Stimulated activated CD8-positive, alpha-beta memory T cell treated with anti-CD3 and anti-CD28 coated beads, Interleukin-4, amount 100 ng/mL, for 1 hour (primary cell): ENCODE measurements at places on chromosomes 12 and 14.

GRCh38 chr12:118685983-118686607, 295.2 kb upstream of the SRRM4 start:
- DNase-seq, result no peak

DNA sequence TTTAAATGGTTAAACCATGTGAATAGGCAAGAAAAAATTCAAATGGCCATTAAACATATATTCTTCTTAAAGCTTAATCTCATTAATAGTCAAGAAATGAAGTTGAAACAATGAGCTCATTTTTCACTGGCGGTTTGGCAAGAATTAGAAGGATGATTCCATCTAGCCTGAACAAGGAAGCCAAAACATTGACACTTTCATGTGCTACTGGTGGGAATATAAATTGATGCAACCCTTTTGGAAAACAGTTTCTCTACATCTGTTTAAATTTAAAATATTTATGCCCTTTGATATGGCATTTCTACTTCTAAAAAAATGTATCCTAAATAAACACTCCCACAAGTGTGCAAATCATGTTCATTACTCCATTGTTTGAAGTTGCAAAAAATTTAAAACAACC, 174.7 kb upstream of the HIF1A start:
- DNase-seq, result no peak

DNA sequence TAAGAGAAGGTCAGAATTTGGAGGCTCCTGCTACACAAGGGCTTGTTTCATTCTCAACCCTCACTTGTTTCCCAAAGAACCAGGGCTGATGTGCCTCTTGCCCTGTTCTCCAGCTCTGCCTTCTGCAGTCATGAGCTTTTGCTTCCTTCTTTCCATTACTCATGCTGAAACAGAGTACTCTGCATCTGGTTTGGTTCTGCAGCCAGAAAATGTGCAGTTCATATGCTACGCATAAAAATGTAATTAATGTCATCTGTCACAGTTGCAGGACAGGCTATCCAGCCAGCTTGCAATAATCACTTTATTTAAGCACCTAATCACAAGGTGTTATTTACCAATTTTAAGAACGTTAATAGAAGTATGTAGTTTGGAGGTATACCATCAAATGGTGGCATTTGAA, 150.2 kb downstream of the SRGAP1 start:
- DNase-seq, result no peak

- no peak for DNase-seq
Measured at GRCh38 chr12:122137229-122137628, 36.8 kb downstream of the IL31 start.

GRCh38 chr12:34163443-34163842, 141.1 kb downstream of the ALG10 start:
- DNase-seq, result no peak

GRCh38 chr12:98406378-98406777, 109.0 kb upstream of the TMPO start:
- DNase-seq, result no peak

DNA sequence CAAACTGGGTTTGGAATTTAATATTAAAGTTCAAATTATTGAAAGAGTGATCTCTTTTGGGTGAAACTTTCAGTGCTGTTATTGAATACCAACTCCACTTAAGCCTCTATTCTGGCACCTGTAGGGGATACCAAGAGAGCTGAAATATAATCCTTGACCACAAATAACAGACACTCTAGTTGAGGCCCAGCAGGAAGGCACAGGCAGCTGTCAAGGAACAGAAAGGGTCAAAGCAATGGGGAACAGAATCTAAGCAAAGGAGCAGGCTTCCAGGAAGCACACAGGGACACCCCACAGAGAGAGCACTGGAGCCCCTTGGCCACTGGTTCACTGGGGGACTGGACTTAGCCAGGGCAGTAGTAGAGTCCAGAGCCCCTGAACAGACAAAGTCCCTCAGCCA, 120.9 kb upstream of the SFSWAP start:
- DNase-seq, result no peak

DNA sequence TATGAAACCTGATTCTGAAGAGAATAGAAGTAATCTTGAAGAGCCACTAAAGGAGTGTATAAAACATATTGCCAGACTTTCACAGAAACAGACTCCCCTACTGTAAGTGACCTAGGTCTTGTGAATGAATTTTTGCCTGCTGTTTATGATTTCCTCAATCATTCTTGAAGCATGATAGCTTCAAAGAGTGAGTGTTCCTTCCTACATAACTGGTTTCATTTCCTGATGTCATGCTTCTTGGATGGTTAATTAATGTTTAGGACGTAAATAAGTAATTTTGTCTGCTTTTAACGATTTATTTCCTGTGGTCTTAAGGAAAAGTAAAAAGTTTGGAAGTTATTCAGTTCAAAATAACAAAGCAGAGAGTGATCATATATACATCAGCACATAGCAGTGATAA, 129.8 kb downstream of the PIK3C2G start:
- DNase-seq, result no peak

GRCh38 chr14:64680013-64680713, 24.1 kb upstream of the PLEKHG3 start:
- no peak for DNase-seq

- no peak for DNase-seq
Measured at GRCh38 chr14:24108336-24108874, 6.2 kb upstream of the DCAF11 start.

GRCh38 chr12:93111773-93112172, 182.7 kb upstream of the EEA1 start:
- DNase-seq, result no peak

GRCh38 chr12:49555631-49556390, 12.1 kb downstream of the MCRS1 start:
- no peak for DNase-seq

GRCh38 chr12:95319694-95320331, 102.2 kb downstream of the VEZT start:
- no peak for DNase-seq

DNA sequence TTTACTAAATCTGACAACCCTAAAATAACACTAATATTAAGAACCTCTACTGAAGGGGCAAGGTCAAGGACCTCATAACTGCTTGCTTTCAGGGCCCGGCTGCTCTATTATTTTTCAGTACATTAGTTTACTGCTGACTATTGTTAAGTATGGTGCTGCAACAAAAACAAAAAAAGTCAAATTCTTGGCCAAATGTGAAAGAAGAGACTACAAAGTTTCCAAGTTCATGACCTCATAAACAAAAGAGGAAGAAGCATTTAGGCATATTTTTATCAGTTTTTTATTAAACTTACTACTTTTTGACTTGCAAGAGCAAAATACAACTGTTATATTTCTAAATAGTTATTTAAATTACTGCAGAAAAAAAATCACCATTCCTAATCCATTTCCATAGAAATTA, 109.8 kb upstream of the GPHB5 start:
- DNase-seq, result no peak

DNA sequence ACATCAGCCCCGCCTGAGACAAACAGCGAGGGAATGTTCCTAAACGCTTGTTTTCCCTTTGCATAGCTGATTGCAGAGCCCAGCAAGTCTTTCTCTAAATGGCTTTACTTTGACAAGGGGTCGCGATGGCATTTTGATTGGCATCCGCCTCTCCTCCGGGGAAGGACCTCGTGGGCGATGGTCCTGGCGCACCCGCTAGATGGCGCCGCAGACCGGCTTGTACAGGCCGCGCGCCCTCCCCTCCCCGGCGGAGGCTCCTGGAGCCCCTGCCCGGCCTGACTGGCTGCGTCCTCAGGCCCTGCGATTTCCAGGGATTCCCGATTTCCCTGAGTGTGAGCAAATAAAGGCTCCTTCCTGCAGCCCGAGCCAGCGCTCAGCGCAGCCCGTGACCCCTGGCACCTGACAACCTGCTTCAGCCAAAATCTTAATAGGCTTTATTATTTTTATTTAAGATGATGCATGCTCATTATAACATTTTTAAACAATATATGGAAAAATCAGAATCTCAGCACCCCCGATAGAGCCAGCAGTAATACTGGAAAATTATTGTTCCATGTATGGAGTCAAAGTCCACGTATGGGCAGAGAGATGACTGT, 468.3 kb downstream of the AACS start:
- DNase-seq, result no peak

GRCh38 chr12:37672655-37673260, 643.8 kb upstream of the ALG10B start:
- no peak for DNase-seq

DNA sequence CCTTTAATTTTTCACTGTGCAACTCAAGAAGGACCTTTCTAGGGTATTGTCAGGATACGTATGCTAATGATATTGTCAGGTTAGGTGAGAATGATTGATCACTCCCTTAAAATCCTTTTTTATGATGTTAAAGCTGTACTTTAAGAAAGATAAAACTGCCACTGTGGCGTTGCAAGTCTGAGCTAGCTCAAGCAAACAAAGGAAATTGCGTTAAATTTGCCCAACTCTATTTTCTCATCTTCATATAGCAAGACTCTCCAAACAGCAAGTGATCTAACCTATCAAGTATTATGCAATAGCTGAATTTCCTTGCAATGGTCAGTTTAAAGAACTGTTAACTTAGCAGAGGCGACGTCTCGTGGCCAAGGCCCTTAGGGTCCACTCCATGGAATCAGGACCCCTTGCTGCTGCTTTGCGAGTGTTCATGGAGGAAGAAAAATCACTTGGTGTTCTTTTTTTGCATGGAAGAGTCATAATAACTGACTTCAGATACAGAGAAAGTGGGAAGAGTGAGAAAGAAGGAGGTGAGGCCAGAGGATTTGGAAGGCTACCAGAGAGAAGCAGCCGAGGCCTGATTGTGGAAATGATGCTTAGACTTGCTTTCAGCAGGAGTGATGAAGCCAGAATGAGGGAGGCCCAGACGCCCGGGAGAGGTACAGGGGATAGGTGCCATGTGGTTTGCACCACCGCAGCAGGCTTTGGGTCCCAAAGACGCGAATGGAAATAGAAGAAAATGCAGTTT, 2.5 kb downstream of the TRAF3 start:
- DNase-seq, result no peak

- DNase-seq, result no peak
Measured at GRCh38 chr12:85836197-85837090, at the start of gene RASSF9. TSS of gene RASSF9 (minus strand) at chr12:85836409. CDS start at chr12:85836201, 208 bp downstream.

DNA sequence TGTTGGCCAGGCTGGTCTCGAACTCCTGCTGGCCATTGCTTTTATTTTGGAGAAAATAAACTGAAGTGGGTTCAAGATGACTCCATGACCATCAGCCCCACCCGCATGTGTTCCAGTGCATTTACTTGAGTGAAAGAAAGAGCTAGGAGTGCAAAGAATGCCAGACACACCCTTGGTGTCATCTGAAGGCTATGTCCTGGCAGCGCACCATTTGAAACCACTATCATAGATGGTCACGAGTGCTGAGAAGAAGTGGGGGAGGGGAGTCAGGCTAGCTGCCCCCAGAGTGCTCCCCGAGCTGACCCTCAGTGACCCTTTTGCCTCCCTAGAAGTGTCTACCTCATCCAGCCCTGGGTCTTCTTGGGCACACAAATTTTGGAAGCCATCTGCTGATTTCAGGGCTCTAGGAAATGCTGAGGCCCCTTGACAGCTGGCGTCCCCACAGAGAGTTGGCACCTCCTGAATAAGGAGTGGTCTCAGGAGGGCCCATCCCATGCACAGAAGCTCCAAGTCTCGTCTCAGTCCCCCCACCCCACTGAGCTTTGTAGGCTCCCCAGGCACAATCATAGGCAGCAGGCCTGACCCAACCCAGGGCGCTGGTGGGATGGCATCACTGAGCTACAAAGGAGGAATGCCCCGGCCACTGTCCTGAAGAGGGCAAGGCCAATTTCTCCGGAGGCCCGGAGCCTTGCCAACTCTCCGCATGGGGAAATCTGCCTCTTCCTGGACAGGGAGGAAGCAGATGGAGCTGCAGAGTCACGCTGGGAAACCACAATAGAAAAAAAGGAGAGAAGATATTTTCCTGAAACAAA, 28.0 kb downstream of the PXN start:
- no peak for DNase-seq

- DNase-seq, result no peak
Measured at GRCh38 chr14:68656452-68656851, 136.4 kb downstream of the ZFP36L1 start.

DNA sequence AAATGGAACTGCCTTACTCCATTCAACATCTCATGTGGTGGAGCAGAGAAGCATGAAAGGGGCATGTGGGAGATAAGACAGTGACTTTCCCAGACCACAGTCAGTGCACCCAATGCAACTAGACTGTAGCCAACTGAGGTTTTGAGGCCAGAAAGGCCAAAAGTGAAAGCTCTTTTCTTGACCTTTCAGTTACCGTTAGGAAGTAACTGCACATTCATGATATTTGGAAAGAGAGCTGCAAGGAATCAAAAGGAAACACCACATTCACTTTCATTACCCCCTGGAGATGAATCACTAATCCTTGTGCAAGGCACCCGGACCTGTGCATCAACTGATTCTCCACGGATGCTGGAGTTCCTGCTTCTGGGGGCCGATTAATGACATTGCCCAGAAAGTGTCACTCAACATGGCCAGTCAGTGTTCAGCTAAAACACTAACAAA, 72.9 kb upstream of the ELK3 start:
- no peak for DNase-seq

DNA sequence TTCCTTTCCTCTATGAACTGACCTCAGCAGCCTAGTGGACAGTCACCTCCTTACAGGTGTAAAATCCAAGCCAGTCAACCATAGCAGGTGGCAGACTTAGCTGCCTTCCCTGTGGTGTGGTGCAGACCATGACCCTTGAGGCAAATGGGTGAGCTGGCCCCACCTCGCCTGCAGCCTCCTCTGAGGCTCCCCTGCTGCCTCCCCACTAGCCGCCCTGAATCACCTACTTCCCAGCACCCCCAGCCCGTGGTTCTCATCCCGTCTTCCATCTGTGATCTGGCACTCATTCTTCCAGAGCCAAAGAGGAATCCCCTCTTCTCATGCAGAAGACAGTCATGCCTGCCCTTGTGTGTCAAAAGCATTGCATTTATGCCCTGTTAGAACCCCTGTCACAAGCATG, 34.4 kb upstream of the TSPAN9 start:
- no peak for DNase-seq

GRCh38 chr14:63893701-63894458, 41.1 kb downstream of the SYNE2 start:
- DNase-seq, result no peak

DNA sequence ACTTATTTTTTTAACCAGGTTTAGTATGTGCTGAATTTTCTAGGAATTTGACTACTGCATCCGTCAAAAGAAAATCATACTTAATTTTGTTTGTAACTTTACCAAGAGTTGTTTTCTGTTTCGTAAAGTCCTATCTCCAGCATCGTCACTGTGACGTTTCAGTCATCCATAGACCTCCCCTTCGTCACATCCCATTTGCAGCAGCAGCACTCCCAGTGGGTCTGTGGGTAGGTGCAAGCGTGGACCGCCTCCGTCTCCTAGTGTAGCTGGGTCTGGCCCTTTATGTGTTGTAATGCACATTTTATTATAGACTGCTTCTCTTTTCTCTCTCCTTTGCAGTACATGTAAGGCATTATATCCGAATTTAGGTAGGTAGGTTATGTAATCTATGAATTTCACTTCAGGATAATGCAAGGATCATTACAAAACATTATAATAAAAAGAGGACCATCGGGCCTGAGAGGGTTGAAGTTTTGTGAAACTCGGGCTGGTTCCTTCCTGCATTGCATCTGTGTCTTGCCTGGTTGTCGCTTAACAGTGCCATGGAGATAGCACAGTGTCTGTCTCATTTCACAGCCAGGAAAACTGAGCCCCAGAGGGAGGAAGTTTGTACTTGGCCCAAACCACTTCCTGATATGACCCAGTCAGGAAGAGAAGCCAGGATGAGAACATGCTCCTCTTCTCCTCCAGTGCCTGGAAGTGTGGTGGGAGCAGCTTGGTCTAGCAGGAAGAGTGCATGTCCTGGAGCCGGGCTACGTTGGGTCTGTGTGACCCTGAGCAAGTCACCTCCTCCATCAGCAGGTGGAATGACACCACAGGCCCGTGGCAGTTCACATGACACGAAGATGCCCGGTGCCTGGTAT, 41.3 kb downstream of the EVL start:
- no peak for DNase-seq

- DNase-seq, result no peak
Measured at GRCh38 chr14:59190372-59190771, 1.9 kb downstream of the DAAM1 start.
